ENCODE measurements at places on chromosomes 5 and 9.

DNA sequence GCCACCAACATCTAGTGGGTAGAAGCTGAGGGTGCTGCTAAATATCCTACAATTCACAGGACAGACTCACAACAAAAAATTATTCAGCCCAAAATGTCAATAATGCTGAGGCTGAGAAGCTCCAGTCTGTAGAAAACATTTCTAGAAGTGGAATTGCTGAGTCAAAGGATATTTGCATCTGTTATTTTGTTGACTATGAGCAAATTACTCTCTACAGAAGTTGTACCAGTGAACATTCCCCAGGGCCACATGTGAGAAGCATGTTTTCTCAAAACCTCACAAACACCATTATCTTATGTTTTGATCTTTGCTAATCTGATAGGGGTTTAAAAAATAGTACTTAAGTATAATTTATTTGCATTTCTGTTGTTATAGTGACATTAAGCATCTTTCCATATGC is 15.4 kb downstream of the ITK start:
- no peak for DNase-seq

- DNase-seq, result no peak
These were observed 4.3 kb upstream of the ACER2 start for GRCh38 chr9:19404283-19405075.

GRCh38 chr9:75941066-75941465 is 50.6 kb downstream of the PCSK5 start:
- no peak for DNase-seq

GRCh38 chr9:75910731-75911130 is 20.3 kb downstream of the PCSK5 start:
- DNase-seq, result no peak

- DNase-seq, result no peak
These were observed 5.0 kb upstream of the AJM1 start for GRCh38 chr9:136837146-136837855.

Measured in NCI-H1105 treated with DMSO at 0.1 percent for 48 hours (cell line).